Endothelial cell (in vitro differentiated cells): ENCODE measurements at places on chromosomes 5 and 9.
A peak's percentile ranks its signal among the peaks of the same experiment; 100 is the strongest.

GRCh38 chr5:4019009-4019769, 423.6 kb downstream of the IRX1 start:
- H3K4me3 ChIP-seq, result no peak overlapping the region
- no peak overlapping the region for H3K27ac ChIP-seq
- peaks cover 2% of the 10 kb centered on the region for H3K27me3 ChIP-seq
- DNase-seq, result no peak
- no peaks in the 10 kb centered on the region for H3K36me3 ChIP-seq
- H3K4me1 ChIP-seq, result no peaks in the 10 kb centered on the region

- DNase-seq, result no peak
- no peaks in the 10 kb centered on the region for H3K27me3 ChIP-seq
- no peaks in the 10 kb centered on the region for H3K4me1 ChIP-seq
- H3K36me3 ChIP-seq, result no peaks in the 10 kb centered on the region
Observed at GRCh38 chr9:73327149-73327548, 175.5 kb downstream of the ANXA1 start.

DNA sequence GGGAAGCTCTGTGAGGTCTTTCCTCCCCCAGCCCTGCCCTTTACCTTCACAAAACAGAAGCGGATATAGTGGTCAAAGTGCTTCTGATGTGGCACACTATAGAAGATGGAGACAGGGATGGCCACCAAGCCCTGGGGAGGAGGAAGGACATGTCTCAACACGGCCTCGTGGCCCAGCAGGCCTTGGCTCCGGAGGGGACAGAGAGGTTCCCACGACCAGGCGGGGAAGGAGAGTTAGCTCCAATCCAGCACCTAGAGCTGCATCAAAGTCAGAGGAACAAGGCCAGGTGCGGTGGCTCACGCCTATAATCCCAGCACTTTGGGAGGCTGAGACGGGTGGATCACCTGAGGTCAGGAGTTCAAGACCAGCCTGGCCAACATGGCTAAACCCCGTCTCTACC, 4.1 kb upstream of the SPOUT1 start:
- H3K4me3 ChIP-seq, result no peak overlapping the region
- peaks cover 7% of the 10 kb centered on the region for H3K27me3 ChIP-seq

- no peak overlapping the region for H3K4me3 ChIP-seq
- H3K4me1 ChIP-seq, result peaks cover 4% of the 10 kb centered on the region
- no peak for DNase-seq
- no peaks in the 10 kb centered on the region for H3K27me3 ChIP-seq
Observed at GRCh38 chr9:96340707-96341106, 38.7 kb upstream of the HSD17B3 start.

DNA sequence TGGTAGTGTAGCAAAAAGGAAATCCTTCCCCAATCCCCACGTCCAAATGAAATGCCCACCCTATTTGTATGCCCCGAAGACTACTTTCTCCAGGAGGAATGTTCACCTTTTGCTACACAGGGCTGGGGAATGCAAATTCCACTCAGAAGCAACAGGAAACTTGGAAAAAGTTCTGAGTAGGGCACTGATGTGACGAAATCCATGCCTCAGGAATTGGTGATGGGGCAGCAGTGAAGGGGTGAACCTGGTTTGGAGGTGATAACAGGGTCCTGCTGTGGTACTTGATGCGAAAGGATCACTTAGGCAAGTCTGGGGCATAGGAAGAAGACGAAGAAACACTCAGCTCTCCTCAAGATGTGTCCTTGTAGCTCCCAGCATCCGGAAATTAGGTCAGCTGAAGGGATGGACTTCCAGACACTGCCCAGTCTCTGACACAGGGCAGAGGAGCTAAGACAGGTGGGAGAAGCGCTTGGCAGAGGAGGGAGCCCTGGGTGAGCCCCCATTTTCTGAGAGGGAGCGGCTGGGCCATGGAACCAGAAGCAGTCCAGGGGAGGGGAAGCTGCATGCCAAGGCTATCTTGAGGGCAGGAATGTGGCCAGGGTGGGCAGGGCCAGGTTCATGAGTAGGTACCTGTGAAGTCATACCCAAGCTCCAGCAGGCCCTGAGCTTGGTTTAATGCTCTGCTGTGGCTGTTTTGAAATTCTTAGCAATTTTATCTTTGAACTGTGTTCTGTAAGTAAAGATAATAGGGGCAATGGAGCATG, 22.2 kb upstream of the MVB12B start:
- no peak for DNase-seq
- H3K4me1 ChIP-seq, result no peaks in the 10 kb centered on the region
- H3K27me3 ChIP-seq, result no peaks in the 10 kb centered on the region
- H3K27ac ChIP-seq, result no peak overlapping the region

DNA sequence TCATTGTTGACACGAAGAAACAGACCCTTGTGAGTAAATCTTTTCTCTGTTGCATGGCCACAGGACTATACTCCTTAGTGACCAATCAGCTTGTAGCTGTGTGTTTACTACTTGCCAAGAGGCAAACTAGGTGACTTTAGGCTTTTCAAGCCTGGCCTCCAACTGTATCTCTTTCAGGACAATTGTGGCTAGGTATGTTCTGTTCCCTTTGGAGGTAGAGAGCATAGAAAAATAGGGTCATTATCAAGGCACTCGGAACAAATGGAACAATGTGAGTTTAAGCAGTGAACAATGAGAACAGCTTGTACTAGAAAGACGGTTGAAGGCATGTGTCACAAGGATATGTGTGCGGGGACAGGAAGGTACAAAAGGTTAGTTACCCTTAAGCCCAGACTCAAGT, 48.1 kb downstream of the SLC46A2 start:
- peaks cover 8% of the 10 kb centered on the region for H3K36me3 ChIP-seq
- H3K4me1 ChIP-seq, result peaks cover 4% of the 10 kb centered on the region
- no peak for DNase-seq
- no peak overlapping the region for H3K27ac ChIP-seq

- no peak overlapping the region for H3K4me3 ChIP-seq
- peaks cover 10% of the 10 kb centered on the region for H3K4me1 ChIP-seq
- peaks cover 2% of the 10 kb centered on the region for H3K27me3 ChIP-seq
- no peak overlapping the region for H3K27ac ChIP-seq
Observed at GRCh38 chr9:126488881-126489404, 124.8 kb upstream of the LMX1B start.

- peak overlapping the region; percentile 62 for H3K4me3 ChIP-seq
- no peak for DNase-seq
- peaks cover 9% of the 10 kb centered on the region for H3K4me1 ChIP-seq
- H3K27ac ChIP-seq, result no peak overlapping the region
Observed at GRCh38 chr9:114364134-114365041, 23.4 kb downstream of the AKNA start.

GRCh38 chr5:15373151-15373550, 126.8 kb upstream of the FBXL7 start:
- H3K27me3 ChIP-seq, result no peaks in the 10 kb centered on the region
- H3K27ac ChIP-seq, result no peak overlapping the region
- no peaks in the 10 kb centered on the region for H3K4me1 ChIP-seq
- no peaks in the 10 kb centered on the region for H3K36me3 ChIP-seq
- no peak for DNase-seq

DNA sequence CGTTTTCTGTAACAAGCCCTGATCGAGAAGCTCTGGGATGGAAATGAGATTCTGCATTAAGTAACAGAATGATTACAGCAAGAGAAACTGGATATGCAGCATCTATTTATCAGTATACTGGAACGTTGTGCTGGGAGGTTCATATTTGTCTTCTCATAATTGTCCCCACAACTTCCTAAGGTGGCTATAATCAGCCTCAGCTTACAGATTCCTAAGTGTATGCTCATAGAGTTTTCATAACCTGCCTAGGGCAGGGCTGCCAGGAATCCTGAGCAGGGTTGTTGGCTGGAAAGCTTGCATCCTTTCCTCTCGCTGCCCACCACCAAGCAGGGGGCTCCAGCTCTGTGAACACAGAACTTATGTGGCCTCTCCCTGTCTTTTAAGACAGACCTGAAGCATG, 70.2 kb downstream of the FNBP1 start:
- H3K4me3 ChIP-seq, result no peak overlapping the region
- DNase-seq, result no peak
- no peaks in the 10 kb centered on the region for H3K27me3 ChIP-seq
- H3K27ac ChIP-seq, result no peak overlapping the region
- H3K4me1 ChIP-seq, result no peaks in the 10 kb centered on the region
- H3K36me3 ChIP-seq, result peaks cover 17% of the 10 kb centered on the region

DNA sequence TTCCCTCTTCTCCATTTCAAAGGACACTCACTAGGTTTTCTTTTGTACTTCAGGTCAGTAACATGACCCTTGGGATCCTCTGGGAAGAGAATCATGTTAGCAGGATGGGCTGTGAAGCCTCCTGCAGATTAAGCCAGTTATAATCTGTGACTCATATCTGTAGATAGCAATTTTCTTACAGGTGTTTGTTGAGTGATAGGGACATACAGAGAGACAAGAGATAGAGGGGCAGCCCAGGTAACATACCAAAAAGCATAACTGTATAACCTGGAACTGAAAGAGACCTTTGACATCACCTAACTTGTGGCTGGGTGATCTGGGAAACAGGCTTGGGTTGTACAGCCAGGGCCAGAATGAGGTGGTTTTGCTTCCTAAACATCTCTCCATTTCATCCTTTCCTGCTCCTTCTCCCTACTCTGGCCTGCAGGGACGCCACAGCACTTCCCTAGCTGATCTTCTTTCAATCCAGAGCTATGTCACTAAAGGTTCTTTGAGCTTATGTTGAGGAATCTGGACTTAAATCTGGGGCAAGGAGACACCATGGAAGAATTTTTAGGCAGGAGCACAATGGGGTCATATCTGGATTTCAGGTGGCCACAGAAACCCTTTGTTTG, 21.0 kb upstream of the PPARGC1B start:
- no peaks in the 10 kb centered on the region for H3K36me3 ChIP-seq
- no peak overlapping the region for H3K27ac ChIP-seq
- no peaks in the 10 kb centered on the region for H3K27me3 ChIP-seq
- DNase-seq, result no peak

- H3K36me3 ChIP-seq, result peaks cover 31% of the 10 kb centered on the region
- no peaks in the 10 kb centered on the region for H3K4me1 ChIP-seq
- DNase-seq, result no peak
- H3K27ac ChIP-seq, result no peak overlapping the region
Observed at GRCh38 chr5:177437623-177438022, 9.0 kb upstream of the PRR7 start.

DNA sequence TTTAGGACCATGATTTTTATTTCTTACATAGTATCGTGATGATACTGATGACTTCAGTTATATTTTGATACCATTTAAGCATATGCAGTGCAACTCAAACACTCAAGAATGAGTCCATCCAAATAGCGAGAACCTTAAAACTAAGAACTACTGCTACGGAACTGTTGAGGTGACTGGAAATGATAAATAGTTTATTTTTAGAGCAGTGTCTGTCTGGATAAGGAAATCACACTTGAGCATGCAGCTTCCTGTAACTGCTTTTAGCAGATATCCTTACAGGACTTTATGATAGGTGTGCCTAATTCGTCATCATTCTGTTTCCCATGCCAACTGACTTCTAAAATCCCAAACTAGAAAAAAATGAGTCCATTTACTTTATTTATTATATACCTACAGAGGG, 85.5 kb downstream of the ADGRV1 start:
- no peak overlapping the region for H3K4me3 ChIP-seq
- DNase-seq, result no peak
- no peaks in the 10 kb centered on the region for H3K36me3 ChIP-seq
- no peaks in the 10 kb centered on the region for H3K27me3 ChIP-seq

DNA sequence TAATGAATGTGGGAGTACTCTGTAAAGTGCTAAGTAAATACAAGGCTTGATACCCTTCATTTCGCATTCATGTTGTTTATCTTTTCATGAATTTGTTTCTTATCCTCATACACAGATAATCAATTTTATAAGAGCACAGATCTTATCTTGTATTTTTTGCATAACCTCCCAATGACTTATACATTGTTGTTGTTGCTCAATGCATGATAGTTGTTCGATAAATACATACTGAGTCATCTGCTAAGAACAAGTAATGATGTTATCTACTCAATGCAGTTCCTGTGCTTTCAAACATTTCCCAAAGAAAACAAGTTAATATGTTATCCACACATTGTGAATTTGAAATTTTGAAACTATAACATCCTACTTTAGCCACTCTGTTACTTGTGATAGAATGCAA, 60.7 kb downstream of the TAF11L14 start:
- no peaks in the 10 kb centered on the region for H3K36me3 ChIP-seq
- no peak overlapping the region for H3K27ac ChIP-seq
- peaks cover 2% of the 10 kb centered on the region for H3K27me3 ChIP-seq
- H3K4me1 ChIP-seq, result no peaks in the 10 kb centered on the region
- no peak for DNase-seq

DNA sequence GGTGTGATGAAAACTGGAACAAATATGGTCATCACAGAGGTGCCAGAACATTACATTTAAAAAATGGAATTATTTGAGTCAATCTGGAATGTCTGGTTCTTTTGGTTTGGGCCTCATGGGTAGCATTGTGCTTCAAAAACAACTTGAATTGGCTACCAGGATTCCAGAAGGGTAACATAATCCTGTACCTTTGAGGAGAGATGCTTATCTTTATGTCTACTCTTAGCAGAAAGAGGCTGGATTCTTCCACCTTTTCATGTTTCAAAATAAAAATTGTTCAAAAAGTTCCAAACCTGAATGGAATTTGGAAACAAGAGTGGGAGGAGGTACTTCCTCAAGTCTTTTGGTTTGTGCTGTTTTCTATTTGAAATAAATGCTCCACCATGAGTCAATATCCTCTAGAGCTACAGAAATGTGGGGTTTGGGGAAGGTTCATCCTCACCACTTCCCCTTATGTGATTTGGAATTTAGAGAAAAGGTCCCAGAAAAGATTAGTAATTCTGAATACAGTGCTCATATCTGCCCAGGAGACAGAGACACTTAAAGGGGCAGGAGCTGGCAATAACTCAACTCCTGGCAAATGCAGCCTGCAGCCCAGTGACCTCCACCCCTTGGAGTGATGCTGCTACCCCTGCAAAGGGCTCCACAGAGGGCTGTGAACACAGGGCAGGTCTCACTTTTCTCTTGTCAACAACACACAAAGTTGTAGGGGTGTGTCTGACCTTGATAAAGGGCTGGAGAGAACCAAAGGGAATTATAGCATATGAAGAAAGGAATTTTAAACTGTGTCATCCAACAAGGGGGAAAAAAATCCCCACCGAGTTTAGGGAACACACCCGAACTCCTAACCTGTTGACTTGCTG, 272.8 kb downstream of the CWC27 start:
- H3K27ac ChIP-seq, result no peak overlapping the region
- H3K4me1 ChIP-seq, result peaks cover 22% of the 10 kb centered on the region
- no peaks in the 10 kb centered on the region for H3K36me3 ChIP-seq
- no peak overlapping the region for H3K4me3 ChIP-seq

DNA sequence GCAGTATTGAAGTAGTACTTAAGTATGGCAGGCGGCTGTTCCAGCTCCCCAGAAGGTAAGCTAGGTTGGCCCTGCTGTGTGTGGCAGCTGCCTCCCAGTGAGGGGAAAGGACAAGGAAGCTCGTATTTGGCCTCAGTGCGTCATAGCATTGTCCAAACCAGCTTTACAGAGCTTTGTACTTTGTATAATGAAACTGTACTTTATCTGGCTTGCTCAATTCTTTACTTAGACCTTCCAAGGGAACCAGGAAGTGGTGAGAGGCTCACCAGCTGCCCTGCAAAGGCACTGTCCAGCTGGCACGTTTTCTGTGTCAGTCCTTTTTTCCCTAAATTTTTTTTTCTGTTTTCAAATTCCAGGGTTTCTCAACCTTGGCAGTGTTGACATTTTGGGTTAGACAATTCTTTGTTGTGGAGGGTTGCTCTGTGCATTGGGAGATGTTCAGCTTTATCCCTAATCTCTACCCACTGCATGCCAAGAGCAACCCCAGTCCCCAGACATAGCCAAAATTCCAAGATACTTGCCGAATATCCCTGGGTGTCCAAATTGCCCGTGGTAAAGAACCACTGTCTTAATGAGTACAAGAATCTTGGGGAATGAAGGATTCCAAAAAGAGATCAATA, 474.5 kb downstream of the LRRC70 start:
- H3K4me1 ChIP-seq, result no peaks in the 10 kb centered on the region
- no peak overlapping the region for H3K27ac ChIP-seq
- no peaks in the 10 kb centered on the region for H3K36me3 ChIP-seq
- H3K4me3 ChIP-seq, result no peak overlapping the region
- no peaks in the 10 kb centered on the region for H3K27me3 ChIP-seq
- no peak for DNase-seq
